ENCODE measurements at places on chromosomes 5 and 9. TPM values are rescaled to one million over a fixed set of nuclear protein-coding genes. Genes with fewer than 3 reads are reported as not detected.

- no peak for DNase-seq
These were observed 31.1 kb downstream of the SIL1 start for GRCh38 chr5:139167063-139167462.

GRCh38 chr5:83306572-83307241 is 164.8 kb upstream of the VCAN start:
- DNase-seq: peak; percentile 43

- no peak for DNase-seq
These were observed 536.0 kb downstream of the NR2F1-AS1 start for GRCh38 chr5:93044859-93045666.

FBN2 gene
- 875 TPM for total RNA-seq

DNA sequence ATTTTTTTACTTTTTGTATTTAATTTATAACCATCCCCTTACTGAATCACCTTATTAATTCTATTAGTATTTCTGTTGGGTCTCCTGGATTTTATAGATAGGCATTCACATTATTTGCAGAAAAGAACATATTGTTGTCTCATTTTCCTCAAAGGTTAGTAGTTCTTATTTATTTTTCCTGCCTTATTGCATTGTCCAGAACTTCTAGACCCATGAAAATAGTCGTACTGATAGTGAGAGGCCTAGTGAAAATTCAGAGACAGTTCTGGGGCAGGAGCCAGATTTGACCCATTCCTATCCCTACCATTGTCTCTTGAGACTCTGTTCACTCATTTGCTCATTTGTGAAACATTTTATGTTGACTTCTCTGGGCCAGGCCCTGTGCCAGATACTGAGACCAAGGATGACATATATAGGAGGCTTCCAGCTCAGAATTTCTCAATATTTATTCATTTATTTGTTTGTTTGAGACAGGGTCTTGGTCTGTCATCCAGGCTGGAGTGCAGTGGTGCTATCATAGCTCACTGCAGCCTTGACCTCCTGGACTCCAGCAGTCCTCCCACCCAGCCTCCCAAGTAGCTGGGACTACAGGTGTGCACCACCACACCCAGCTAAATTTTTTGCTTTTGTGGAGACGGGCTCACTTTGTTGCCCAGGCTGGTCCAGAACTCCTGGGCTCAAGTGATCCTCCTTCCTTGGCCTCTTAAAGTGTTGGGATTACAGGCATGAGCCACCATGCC is 34.7 kb downstream of the COL27A1 start:
- no peak for DNase-seq

DNA sequence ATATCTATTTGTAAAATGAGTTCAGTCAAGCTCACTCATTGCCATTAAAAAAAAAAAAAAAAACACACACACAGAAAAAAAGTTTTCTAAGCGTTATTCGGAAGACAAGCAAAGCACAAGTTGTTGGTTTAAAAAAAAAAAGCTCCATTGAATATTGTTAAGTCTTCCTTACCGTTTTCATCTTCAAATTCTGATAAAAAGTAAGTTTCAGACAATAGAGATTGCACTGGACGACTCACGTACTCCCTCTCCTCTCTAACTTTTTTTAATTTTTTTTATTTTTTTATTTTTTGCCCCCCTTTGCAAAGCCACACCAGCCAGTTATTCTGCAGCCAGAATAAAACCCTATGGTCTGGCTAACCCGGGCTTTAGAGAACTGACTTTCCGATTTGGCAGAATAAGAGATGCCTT is 544 bp downstream of the ADAMTS6 start:
- no peak for DNase-seq

C5orf63 gene
- 8.2 TPM for total RNA-seq

DNA sequence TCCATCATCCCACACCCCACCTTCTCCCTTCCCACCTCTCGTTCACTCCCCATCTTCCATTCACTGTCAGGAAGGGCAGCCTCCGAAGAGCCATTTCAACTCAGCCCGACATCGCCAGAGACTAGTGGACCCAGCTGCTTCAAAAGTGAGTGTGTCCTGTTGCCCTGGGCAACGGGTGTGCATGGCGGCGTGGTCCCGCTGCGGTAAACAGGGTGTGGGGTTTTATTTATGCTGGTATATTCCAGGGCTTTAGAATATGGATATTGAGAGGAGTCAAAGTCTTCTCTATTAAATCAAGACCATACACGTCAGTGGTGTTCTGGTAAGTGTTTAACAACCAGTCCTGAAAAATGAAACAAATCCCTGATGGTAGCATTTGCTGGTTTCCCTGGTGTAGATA is 274.5 kb downstream of the MAST4 start:
- no peak for DNase-seq

DNA sequence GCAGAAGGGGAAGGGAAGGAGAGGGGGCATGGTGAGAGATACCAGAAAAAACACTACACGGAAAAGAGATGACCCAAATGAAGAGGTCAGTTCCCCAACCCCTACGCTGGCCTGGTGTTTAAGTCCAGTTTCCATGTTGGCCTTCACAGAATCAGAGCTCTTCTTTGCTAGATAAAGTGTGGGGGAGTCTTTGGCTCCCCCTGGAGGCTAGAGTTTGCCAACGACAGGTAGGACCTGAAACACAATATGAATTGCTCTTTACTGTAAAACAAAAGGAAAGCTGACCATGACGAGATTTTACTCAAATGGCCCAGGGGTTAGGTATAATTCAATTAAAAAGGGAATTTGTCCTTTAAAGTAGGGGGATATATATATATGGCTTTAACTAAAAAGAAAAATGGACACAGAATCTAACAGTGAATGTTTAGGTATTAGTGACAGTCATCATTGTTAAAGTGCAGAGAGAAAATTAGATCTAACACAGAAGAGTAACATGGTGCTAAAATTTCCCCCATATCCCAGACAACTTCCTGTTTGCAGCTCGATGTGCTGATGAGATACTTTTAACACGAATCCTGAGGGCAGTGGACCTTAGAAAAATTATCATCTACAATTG is 92.0 kb downstream of the SV2C start:
- peak; percentile 14 for DNase-seq

GRCh38 chr9:109383356-109383755 is 62.5 kb upstream of the EPB41L4B start:
- DNase-seq: no peak

DNA sequence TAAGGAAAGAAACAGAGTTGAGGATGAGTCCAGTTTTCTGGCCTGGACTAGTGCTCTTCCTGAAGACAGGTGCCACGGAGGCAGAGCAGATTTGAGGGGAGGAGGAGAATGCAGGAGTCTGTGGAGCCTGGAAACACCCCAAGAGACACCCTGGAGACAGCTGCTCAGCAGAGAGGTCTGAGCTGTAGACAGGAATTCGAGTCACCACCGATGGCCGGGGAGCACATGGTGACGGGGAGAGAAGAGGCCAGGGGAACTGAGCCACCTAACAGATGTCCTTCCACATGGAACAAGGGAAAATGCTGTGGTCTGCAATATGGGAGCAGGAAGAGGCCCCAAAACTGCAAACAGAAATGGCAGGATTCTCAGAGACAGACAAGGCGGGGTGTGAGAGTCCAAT is 22.9 kb downstream of the CPLX2 start:
- no peak for DNase-seq

DNA sequence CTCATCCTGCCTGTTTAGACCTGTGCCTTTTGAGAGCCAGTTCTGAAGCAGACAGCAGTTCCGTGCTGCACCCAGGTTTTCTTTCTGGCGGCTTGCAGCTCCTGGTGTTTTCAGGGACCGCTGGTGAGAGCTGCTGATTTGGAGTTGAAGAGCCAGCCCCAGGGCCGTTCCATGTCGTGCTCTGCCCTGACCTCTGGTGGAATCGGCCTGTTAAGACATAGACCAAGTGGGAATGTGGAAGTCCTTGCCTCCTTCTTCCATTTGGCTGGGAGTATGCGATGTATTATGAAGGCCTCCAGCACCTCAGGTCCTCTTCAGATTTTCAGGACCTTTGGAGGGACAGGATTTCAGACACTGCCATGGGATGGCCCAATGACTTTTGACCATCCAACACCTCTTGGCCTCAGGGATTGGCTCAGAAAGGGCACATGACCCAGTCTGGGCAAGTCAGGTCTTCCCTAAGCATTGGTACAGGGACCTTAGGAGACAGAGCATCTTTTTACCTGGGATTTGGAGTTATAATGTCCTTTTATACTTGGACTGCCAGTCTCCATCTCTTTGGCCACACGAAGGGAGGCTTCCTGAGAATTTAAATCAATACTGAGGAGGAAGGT is 136.1 kb upstream of the CLINT1 start:
- DNase-seq: peak; percentile 82

- no peak for DNase-seq
These were observed 600 bp downstream of the ERCC6L2 start for GRCh38 chr9:95876138-95876444.

DNA sequence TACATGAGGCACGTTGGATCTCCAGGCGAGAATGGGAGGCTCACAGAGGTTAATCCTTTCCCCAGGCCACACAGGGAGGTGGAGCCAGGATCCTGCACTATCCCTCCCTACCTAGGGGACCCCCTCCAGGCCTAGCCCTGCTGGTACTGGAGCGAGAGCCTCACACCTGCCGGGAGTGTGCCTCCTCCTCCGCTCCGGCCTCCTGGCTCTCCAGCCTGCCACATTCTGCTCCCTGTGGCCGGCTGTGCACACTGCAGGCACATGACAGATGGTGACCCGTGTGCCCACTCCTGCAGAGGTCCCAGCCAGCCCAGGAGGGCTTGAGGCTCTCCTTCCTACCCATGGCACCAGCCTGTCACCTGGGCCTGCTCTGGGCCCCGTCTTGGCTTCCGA is 93.4 kb downstream of the RXRA start:
- DNase-seq: no peak

PCDHGA3 gene
- 2.2 TPM for total RNA-seq

GRCh38 chr9:113310538-113310937 is 7.4 kb upstream of the RNF183 start:
- DNase-seq: no peak

ABL1 gene
- total RNA-seq: 48.2 TPM
